Transverse colon (tissue), 4 donors: ENCODE measurements at places on chromosomes 2 and 18. TPM values are rescaled to one million over a fixed set of nuclear protein-coding genes. Genes with fewer than 3 reads are reported as not detected.

The SCN9A gene
- total RNA-seq = 13.1 TPM

DNA sequence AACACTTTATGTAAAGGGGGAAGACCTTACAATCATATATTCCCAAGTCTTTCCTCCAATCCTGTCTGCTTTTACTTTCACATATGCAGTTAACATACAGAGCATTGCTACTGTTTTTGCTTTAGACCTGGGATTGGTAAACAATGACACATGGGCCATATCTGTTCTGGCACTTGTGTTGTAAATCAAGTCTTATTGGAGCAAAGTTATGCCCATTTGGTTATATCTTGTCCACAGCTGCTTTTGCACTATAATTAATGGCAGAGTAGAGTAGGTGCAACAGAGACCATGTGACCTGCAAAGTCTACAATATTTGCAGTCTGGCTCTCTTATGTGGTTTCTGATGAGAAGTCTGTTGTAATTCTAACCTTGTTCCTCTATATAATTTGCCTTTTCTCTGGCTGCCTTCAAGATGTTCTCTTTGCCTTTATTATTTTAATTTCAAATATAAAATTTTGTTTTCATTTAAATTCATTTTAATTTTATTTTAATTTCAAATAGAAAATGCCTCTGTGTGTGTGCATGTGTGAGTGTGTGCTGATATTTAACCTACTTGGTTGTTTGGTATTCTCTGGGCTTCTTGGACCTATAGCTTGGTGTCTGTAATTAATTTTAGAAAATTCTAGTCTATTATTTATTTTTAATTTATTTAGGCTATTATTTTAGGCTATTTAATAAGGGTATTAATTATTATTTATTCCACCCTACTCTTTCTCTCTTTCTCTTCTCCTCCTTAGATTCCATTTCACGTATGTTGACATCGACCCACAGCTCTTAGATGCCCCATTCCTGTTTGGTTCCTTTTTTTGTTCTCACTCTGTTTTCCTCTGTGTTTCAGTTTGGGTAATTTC is 16.8 kb upstream of the LPIN1 start:
- no peak for DNase-seq

DNA sequence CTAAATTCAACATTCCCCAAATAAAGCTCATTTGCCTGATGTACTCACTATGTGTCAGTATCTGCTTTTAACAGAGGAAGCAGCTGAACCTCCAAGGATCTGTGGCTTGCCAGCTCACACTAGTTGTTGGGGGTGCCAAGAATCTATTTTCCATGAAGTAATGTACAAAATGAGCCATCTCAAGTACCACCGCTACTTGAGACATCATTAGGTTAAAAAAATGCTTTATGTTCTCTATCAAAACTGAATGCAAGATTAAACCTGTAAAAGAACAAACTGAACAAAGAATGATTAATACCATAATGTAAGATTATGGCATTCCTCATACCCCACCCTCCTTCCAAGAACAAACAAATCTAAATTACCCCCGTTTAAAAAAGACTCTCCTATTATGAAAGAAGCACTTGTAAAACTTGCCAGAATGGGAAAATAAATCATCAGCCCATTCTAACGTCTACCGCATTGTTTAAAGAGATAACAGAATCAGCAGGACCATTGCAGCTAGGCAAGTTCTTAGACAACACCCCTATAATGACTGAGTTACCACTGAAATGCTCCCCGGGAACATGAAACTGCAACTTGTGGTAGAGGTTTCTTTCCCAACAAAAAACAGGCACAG is 471.6 kb downstream of the DLGAP1 start:
- DNase-seq = no peak

The ILKAP gene
- total RNA-seq = 32.4 TPM

The DLX2 gene
- not detected for total RNA-seq

DNA sequence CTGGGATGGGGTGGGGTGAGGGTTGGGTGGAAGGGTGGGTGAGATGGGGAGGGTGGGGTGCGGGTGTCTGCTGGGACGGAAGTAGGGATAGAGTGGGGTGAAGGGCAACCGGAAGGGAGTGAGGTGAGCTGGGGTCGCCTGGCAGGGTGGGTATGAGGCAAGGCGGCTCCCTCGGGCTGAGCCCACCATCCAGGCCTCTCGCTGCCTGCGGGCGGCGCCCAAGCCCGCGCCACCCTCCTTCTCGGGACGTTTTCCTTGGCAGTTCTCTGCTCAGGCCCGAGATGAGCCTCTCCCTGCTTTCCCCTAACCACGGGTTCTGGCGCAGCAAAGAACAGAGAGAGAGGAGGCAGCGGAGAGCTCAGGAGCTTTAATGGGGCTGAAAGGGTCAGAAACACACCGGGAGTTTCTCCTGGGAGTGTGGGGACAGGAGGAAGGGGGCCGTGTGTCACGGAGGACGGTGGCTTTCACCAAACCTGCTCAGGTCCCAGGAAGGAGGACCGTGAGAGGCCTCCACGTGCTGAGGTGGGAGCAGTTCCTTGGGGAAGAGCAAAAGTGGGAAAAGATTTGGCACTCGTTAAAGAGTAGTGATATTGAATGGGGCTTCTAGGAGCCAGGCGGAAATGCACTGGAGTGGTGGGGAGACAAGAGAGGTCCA is 4.1 kb downstream of the FEV start:
- no peak for DNase-seq

DNA sequence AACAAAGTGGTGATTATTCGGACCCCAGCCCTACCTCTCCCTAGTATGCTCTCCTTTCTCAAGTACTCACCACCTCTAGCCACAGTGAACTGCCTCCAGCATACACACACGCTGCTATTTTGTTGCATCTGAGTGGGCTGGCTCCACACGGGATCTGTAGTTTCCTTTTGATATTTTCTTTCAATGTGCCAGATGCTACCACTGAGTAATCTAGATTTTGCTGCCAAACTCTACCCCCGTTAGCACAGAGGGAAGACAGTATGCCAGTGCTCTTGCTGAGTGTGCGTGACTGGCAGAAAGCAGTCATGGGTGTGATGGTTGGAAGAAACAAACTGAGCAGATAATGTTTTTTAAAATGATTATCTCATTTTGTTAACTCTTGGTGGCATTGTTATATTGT is 11.6 kb downstream of the CFLAR start:
- DNase-seq = no peak

DNA sequence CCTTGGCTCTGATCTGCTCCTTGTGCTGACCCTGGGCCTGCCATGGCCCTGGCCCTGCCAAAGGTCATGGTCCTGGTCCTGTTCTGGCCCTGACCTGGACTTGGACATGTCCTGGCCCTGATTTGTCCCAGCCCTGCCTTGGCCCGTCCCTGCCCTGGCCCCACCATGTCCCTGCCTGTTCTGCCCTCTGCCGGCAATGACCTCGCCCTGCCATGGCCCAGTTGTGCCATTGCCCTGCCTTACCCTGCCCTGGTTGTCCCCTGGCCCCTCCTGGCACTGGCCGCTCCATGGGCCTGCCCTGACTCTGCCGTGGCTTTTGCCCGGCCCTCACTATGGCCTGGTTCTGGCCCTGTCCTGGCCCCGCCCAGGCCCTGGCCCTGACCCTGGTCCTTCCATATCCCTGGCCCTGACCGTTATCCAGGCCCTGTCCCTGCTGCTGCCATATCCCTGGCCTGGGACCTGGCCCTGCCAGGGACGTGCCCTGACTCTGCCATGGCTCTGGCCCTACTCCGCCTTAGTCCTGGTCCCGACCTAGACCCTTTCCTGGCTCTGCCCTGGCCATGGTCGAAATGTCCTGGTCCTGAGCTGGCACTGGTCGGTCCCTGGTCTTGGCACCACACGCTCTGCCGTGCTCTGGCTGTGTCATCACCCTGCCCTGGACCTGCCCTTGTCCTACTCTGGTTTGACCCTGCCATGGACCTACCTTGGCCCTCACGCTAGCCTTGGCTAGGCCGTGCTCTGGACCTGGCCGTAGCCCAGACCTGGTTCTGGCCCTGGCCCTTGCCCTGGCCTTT is 6.8 kb upstream of the ANKRD62 start:
- no peak for DNase-seq

The GALNT5 gene
- 15.6 TPM for total RNA-seq

- DNase-seq = no peak
Measured at GRCh38 chr2:12321886-12322285, 394.9 kb upstream of the TRIB2 start.

DNA sequence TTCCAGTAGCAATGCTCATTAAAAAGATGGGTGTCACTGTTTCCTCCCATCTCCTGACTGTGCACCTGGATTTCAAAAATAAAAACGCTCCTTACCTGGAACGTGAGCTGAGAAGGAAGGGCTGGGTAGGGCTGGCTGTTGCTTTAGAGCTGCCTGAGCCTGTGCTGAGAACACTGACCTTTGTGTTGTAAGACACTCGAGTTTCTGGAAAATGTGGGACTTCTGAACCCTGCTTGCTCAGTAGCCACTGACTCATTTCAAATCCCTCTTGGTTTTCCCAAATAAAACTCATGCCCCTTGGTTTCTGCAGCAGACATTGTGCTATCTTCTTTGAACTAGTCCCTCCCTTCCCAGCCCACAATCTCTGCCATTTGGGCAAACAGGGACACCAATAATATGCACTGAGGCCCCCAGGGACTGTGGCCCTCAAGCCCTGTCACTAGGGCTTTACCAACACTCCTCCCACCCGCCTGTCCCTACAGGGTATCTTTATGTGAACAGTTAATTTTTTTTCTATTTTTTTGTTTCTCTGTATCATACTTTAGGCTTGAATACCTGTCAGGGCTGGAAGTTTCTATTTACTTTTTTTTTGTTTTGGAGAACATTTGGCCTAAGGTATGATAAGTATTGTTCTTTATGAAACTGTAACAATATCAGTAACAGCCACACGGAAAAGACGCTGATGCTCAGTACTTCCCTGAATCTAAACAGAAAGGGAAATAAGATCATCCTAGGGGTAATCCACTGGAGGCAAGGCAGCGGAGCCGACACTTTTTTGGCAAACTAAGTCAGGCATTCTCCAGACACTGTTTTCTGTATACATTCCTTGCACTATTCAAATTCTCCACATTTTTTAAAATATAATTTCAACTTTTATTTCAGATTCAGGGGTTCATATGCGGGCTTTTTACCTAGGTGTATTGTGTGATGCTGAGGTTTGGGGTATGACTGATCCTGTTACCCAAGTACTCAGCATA is 280.2 kb downstream of the STK39 start:
- no peak for DNase-seq

- DNase-seq = no peak
Measured at GRCh38 chr18:7817575-7818230, 250.6 kb downstream of the PTPRM start.

The EVX2 gene
- not detected for total RNA-seq

GRCh38 chr2:13917958-13918357 is 714.6 kb upstream of the LRATD1 start:
- DNase-seq = no peak

- DNase-seq = no peak
Measured at GRCh38 chr2:31232586-31232985, 1.4 kb upstream of the EHD3 start.

GRCh38 chr2:68089961-68090360 is 27.2 kb upstream of the C1D start:
- no peak for DNase-seq

GRCh38 chr2:86234563-86235131 is 35.4 kb downstream of the MRPL35 start:
- DNase-seq = no peak

The TM4SF20 gene
- total RNA-seq = 0.64 TPM

DNA sequence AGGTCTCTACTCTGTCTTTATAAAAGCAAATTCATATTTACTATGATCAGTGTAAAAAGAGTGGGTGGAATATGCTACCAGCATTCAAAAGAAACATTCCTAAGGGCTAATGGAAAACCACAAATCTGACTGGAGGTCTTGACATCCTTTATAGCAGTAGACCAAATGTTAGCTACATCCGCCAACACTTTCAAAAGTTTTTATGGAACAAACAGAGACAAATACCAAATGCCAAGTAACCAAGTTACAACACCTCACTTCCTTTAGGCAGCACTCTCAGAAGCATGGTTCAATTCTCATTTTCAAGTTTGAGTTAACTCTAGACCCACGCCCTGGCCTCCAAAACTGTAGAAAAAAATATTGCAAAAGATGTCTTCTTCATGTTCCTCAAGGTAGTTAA is 78.3 kb upstream of the SETBP1 start:
- DNase-seq = no peak

DNA sequence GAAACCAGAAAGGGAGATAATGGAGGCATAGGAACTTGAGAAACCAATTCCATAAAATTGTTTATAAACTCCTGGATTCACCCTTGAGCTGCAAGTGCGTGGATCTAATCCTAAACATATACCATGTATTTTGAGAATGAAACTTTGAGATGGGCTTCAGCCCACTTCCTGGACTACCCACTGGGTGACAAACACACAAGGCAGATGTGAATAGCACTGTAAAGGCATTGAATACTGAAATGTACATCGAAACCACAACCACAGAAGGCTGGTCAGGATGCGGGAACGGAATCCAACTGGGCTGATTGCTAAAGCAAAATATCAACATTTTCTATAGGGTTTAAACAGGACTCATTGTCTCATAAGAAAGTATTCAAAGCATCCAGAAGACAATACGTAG is 228.5 kb upstream of the ZEB2 start:
- no peak for DNase-seq

GRCh38 chr2:121810959-121811853 is 55.8 kb downstream of the TSN start:
- DNase-seq = peak; percentile 41

DNA sequence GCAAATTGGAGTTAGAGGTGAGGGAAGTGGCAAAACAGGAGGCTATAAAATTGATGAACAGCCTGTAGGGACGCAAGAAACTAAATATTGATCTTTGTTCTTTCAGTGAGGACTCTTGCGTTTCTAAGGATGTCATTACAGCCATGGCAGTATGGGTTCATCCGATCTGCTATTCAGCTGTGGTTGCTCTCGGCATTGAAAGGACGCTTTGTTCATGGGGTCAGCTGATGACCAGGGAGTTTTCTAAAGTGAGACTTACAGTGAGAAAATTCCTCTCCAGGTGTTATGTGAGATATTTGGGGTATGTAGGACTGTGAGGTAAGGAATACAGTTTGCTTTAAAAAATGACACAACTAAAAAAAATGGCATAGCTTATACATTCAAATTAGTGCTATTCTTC is 52.7 kb upstream of the PELI1 start:
- no peak for DNase-seq

GRCh38 chr2:218319813-218320365 is 27.6 kb upstream of the TMBIM1 start:
- no peak for DNase-seq

DNA sequence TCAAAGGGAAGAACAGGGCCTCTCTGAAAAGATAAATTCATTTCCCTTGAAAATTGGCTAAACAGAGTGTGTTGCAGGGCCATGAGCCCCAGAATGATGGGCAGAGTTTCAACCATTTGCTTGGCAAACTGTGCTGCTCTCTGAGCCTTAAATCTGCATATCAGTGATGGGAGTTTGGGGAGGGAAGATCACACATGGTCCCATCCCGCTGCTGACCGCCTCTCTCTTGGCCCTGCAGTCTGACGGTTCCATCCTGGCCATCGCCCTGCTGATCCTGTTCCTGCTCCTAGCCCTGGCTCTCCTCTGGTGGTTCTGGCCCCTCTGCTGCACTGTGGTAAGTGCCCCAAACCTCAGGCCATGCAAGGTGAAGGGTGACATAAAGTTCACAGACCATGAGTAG is 139.0 kb downstream of the ANTXR1 start:
- no peak for DNase-seq

The RUFY4 gene
- total RNA-seq = 1.9 TPM

- no peak for DNase-seq
Measured at GRCh38 chr18:77702686-77703085, 453.0 kb downstream of the GALR1 start.

The FOXI3 gene
- not detected for total RNA-seq

GRCh38 chr2:33081691-33082090 is 134.9 kb downstream of the LTBP1 start:
- DNase-seq = no peak
